Stimulated activated CD4-positive, alpha-beta T cell treated with anti-CD3 and anti-CD28 coated beads, Interleukin-12 subunit alpha, Interleukin-12 subunit beta, amount 100 ng/mL, for 48 hours (primary cell): ENCODE measurements at places on chromosomes 16 and 17.

DNA sequence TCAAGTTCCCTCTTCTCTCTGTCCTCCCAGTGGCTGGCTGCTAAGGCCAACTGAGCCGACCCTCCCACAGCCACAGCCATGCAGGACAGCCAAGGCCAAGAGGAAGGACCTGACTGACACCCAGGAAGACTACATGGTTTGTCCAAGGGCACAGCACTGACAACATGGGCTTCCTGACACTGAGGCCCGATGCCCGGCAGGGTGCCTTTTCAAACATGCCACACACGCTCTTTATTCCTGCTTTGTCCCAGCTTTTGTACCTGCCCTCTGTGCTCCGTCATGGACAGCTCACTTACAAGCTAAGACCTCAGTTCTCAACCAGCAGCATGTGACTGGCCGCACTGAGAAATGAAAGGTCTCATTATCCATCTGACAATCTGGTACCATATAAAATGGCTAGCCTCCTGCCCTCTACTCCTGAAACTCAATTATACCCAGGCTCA is 45.8 kb downstream of the TEX2 start:
- DNase-seq, result no peak

- DNase-seq, result no peak
Measured at GRCh38 chr17:17848311-17849082, 11.7 kb upstream of the SREBF1 start.

GRCh38 chr16:3595110-3595486 is 16.3 kb downstream of the SLX4 start:
- DNase-seq, result no peak

GRCh38 chr17:47837401-47838039 is 3.6 kb downstream of the SCRN2 start:
- no peak for DNase-seq

GRCh38 chr17:263271-263670 is 81.8 kb upstream of the DOC2B start:
- DNase-seq, result no peak

DNA sequence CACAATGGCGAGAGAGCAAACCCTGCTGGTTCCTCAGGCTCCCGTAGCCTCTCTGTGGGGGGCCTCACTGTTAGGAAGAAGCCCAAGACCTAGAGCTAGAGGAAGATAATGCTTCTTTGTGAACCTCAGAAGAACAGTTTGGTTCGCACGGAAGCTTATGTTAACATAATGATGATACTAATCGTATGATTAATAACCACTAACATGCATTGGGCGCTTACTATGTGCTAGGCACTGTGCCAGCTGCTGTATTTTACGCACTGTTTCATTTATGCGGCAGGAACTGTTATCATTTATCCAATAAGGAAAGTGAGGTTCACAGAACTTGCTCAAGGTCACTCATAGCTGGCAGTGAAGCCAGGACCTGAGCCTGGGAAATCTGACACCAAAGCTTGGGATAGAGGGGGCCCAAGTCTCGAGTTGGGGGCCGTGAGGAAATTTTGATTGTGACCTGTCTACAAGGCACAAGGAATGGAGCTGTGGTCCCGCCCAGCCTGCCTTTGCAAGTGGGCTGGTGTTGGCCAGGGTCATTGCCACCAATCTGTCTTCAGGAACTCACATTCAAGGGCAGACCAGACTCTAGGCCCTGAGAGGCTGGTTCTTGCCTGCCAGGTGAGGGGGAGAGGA is 6.8 kb downstream of the PRCD start:
- no peak for DNase-seq

DNA sequence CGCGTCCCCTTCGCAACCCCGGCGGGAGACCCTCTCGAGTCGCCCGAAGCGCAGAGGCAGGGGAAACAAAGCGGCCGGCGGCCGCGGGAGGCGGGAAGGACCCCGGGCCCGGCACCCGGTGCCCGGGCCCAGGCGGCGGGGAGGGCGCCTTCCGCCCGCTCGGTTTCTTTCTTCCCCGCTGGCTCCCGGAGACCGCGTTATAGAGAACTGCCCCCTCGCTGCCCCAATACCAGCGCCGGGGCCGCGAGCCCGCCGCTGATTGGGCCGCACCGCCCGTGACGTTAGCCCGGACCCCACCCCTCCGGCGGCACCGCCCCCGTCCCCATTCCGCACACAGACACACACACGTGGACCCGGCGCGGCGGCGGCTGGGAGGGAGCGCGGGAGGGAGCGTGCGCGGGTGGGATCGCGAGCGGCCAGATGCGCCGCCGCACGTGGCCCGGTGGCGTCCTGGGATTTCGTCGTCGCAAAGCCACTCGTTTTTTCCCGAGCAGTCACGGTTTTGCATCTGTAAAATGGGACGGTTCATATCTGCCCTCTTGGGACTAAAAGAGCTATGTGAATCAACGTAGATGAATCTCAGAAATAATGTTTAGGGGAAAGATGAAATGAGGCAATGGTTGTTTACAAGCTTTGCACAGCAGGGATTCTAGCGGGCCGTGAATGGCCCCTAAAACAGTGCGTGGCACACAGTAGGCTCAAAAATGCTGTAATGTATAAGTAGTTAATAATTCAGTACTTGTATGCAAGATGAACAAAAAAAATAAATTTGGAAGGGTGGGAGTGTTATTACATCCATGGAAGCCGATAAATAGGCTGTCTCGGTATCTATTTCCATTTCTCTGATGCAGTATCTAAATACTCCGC is at the start of gene EPOP:
TSS of gene EPOP (minus strand) at position 209 of the 867 bp plus-strand sequence. CDS start 462 bp downstream, outside the sequence.
- DNase-seq, result peak; percentile 87

DNA sequence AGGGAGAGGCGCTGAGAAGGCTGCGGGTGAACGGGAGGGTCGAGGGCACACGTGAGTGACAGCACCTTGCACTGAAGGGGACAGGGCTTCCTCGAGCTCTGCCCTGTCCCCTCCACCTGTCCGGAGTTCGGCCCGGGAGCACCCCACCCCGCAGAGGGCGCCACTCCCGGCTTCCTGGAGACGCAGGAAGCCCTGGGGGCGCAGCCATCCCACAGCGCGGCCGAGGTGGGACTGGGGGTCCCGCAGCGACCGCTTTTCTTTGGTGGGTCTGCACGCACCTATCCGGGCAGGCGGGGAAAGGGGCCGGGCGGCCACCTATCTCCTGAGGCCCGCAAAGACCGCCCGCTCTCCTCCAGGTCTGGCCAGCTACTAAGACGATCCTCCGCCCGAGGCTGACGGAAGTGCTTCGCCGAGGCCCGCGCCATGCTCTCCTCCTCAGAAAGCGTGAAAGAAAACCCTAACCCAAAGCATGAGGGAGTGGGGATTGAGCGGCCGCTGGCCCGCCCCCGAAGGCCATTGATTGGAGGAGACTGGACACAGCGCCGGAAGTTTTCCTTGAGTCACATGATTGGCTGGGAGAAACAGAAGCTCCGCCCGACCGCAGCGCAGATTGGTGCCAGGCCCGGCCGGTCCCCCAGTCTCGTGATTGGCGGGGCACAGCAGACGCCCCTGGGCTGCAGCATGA is 34.4 kb downstream of the DDX19A start:
- DNase-seq, result peak; percentile 91

GRCh38 chr16:17362183-17362582 is 108.6 kb downstream of the XYLT1 start:
- DNase-seq, result no peak

- DNase-seq, result no peak
Measured at GRCh38 chr17:59028328-59028727, 78.4 kb downstream of the TRIM37 start.

DNA sequence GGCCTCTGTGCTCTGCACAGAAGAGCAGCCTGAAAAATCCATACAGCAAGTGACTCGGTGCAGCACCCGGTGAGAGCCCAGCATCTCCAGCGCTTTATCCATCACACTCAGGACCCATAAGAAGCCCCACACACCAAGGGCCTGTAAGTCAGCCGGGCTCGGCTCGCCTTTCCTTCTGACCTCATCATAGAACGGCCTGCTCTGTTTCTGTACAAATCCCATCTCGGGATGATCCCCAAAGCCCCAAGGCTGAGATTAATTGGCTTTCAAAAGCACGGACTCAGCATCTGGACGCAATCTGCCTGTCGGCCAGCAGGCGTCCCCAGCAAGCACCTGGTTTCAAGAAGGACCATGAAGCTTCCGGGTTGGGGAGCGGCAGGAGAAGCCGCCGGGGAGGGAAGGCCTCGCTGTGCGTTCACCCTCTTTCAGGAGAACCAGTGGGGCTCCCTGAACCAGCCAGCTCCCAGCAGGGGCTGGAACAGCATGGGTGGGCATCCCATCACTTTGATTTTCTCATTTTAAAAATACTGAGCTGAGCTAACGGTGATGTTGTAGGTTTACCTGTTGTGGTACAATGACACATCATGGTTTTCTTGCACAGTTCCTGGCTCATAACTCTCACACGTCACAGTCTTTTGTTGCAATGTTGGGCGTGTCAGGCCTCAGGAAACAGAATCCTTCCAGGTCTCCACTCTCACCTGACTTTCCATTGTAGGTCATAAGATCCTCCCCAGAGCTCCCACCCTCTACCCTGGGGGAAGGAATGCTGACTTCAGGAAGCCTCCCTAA is 6.7 kb downstream of the CCDC57 start:
- peak; percentile 75 for DNase-seq

DNA sequence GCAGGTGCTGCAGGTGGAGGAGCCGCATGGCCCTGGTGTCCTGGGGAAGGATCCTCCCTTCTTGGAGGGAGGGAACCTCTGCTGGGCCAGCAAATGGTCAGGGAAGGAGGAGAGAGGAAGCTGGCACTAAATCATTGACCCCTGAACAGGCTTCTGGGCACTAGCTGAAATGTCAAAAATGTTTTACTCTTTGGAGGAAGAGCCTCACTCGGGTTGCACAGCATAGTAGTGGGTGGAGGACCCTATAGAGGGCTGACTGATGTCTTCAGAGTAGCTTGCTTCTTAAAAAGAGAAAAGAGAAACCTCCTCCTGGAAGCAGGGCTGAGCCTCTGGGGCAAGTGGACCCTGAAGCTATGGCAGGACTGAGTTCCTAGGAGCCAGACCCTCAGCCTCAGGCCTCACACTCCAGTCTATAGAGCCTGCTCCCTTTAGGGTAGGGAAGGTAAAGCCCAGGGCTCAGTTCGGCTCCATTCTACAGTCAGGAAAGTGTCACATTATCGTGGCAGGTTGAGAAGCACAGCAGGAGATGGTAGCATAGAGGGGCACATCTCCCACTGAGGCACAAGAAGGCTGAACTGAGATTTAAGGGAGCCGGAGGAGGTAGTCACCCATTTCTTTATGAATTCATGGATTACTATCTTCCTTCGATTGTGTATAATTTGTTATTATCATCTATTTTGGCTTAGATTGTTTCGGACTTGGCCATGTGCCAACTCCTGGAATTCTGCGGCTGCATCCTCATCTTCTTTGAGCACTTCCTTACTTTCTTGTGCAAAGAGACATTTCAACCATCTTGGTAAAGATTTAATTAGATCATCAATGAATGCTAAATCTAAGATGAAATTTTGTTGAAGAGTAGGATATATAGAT is 7.3 kb upstream of the CUEDC1 start:
- DNase-seq, result no peak

- no peak for DNase-seq
Measured at GRCh38 chr16:2121853-2122252, 13.8 kb downstream of the PKD1 start.

GRCh38 chr17:66753126-66753920 is 81.6 kb upstream of the CACNG5 start:
- no peak for DNase-seq

- no peak for DNase-seq
Measured at GRCh38 chr16:84373907-84374489, 5.7 kb downstream of the ATP2C2 start.
